D341Med (cell line): ENCODE measurements at places on chromosomes 1 and 21.
A peak's percentile ranks its signal among the peaks of the same experiment; 100 is the strongest.

DNA sequence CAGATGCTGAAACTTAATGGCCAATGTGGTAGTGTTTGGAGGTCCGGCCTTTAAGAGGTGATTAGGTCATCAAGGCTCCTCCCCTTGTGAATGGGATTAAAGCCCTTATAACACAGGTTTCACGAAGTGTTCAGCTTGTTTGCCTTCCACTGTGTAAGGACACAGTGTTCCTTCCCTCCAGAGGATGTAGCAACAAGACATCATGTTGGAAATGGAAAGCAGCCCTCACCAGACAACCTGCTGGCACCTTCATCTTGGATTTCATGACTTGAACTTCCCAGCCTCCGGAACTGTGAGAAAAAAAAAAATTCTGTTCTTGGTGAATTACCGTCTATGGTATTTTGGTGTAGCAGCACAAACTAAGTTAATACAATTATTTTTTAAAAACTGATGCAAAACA, 613.8 kb downstream of the KIF26B start:
- no peak for DNase-seq

DNA sequence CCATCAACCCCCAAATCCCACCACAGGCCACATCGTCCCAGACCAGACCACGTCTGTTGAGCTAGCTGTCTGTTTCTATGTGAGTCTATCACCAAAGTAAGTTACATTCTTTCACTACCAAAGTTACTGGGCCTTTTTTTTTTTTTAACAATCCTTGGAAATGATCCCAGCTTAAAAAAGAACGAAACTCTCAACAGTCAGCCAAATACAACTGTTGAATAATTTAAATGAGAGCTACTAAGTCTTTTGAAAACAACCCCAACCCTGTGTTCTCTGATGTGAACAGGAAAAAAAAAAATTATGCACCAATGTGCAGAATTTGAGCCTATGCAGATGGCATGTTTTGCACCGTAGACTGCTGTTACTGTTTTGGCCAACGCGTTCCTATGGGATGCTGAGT, 134.0 kb upstream of the ETS2 start:
- DNase-seq: no peak

- DNase-seq: peak; percentile 21
Observed at GRCh38 chr1:35369922-35370671, 101.6 kb downstream of the ZMYM4 start.

- DNase-seq: no peak
Observed at GRCh38 chr1:165903672-165904071, 76.3 kb downstream of the UCK2 start.

- DNase-seq: no peak
Observed at GRCh38 chr1:172997941-172998361, 52.8 kb downstream of the TNFSF18 start.

DNA sequence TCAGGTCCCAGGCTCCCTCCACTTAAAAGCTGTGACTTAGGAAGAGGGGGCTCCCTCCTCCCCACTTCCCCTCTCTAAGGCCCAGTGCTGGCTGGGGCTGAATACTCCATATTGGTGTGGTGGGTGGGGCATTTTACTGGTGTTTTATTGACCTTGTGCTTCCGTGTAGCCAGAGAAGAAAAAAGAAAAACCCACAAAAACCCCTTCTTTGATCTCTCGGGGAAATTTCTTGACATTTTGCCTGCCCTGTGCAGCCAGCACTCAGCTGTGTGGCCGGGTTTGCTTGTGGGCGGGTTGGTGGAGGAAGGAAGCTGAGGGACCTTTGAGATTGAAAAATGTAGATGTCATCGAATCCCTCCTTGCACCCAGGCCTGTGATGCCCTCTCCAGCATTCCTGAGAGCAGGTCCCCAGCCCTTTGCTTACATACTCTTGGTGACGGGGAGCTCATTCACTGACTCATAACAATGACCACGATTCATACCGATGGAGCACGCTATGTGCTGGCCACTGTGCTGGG, 24.8 kb downstream of the TNFRSF8 start:
- DNase-seq: no peak

DNA sequence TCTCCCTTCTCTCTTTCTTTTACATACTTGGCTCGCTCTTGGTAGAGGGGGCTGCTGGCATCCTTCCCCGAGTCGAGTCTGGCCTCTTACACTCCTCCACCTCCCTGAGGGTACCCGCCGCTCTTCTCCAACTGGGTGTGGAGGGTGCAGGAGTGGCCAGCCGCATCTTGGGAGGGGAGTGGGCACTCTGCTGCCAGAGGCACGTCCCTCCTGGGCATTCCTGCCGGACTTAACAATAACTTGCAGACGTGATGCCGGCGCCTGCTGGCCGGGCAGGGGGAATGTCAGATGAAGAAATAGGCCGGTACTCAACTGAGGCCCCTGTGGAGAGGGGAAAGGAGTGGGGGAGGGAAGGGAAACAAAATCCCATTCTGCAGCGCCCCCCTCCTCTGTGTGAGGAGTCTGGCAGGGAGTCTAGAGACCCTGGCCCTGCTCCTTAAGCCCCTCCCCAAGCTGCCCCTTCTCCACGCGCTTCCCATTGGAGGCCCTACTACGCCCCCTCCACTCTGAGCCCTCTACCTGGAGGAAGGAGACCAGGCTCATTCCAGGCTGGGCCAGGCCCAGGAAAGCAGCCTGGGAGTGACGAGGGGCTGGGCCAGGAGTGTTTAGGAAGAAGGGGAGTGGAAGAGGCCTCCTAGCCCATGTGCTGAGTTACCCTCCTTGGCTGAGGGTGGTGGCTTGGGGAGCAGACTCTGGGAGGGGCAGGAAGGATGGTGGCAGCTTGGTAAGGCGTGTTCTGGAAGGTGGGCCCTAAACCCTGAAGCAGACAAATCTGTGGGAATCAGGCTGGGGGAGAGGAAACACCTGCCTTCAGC, 1.8 kb downstream of the ATP2B4 start:
- DNase-seq: peak; percentile 32

GRCh38 chr1:47696737-47697441, 259.0 kb downstream of the FOXD2 start:
- no peak for DNase-seq

DNA sequence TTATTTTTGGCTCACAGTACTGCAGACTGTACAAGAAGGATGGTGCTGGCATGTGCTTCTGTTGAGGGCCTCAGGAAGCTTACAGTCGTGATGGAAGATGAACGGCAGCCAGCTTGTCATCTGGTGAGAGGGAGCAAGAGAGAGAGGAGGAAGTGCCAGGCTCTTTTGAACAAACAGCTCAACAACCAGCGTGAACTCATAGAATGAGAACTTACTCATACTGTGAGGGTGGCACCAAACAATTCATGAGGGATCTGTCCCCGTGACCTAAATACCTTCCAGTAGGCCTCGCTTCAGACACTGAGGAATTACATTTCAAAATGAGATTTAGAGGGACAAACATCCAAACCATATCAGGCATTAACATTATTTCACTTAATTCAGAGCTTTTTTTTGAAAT, 84.7 kb downstream of the PKN2 start:
- DNase-seq: no peak

DNA sequence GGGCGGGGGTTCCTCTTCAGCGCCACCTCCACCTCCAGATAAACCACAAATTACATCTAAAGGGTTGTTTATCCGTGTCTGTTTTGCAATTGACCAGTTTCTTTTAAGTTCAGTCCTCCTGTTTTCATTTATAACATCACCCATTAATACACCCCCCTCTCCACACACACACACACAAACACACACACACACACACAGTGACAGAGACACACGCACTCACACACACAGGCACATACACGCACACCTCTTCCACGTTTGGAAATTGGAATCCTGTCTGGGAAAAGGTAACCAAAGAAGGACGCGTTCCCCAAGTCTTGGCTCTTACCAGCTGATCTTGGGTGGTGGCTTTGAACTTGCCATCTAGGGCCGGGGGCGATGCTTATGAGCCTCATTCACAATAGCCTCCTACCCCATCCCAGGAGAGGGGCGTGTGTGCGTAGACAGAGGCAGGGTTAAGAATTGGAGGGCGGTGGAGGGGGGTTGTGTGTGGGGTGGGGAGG, 442 bp upstream of the CSMD2 start:
- no peak for DNase-seq

DNA sequence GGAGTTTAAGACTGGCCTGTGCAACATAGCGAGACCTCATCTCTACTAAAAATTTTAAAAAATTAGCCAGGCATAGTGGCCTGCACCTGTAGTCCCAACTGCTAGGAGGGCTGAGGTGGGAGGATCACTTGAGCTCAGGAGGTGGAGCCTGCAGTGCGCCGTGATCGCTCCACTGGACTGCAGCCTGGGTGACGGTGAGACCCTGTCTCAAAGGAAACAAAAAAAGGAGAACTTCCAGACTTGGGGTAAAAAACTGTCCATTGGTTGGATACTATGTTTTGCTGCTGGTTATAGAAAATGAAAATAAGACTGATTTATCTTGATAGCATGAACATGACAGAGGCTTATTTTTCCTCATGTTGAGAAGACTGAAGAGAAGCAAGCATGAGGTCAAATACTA, 79.4 kb downstream of the WDR4 start:
- DNase-seq: no peak

DNA sequence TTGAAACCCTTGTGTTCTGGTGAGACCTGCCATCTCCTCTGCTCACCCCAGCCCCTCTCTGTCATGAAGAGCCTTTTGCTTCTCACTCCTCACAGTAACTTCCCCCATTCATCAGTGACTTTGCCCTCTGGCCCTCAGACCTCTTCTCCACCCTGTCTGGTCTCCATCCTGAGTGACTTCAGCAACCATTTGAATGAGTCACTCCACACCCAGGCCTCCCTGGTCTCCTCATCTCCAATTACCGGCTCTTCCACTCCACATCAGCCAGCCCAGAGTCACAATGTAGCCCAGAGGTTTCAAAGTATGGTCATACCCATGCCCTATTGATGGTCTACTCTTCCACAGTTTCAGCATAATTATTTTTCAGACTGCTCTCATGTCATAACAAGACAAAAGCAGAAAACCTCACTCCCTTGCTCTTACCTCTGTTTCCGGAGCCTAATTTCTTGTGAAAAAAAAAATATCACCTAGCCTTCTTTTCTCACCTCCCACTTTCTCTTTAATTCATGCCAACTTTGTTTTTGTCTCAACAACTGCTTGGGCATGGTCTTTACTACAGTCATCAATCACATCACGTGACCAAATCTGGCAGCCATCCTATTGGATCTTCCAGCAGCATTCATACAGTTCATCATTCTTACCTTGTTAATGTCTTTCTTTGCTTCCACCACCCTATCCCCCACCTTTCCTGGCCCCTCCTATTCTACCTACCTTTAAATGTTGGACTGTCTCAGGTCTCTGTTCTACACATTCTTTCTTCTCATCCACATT, 35.6 kb upstream of the NEK7 start:
- no peak for DNase-seq

DNA sequence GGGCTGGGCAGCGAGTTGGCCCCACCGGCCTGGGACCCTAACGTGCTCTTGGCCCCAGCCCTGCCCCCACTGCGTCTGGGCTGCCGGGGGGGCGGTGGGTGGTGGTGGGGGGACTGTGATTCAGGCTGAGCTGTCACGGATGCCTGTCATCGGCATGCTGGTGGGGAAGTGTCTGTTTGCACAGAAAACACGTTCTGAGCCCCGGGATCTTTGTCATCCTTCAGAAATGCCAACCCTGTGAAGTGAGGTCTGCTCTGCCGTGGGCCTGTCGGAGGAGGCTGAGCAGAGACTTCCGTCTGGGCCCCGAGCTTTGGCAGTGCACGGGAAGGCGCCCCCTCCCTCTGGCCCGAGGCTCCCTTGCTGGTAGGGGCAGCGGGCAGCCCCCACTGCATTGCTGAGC, 24.3 kb upstream of the PLCH2 start:
- DNase-seq: no peak

GRCh38 chr1:238658763-238659162, 727.6 kb upstream of the CHRM3 start:
- DNase-seq: no peak

DNA sequence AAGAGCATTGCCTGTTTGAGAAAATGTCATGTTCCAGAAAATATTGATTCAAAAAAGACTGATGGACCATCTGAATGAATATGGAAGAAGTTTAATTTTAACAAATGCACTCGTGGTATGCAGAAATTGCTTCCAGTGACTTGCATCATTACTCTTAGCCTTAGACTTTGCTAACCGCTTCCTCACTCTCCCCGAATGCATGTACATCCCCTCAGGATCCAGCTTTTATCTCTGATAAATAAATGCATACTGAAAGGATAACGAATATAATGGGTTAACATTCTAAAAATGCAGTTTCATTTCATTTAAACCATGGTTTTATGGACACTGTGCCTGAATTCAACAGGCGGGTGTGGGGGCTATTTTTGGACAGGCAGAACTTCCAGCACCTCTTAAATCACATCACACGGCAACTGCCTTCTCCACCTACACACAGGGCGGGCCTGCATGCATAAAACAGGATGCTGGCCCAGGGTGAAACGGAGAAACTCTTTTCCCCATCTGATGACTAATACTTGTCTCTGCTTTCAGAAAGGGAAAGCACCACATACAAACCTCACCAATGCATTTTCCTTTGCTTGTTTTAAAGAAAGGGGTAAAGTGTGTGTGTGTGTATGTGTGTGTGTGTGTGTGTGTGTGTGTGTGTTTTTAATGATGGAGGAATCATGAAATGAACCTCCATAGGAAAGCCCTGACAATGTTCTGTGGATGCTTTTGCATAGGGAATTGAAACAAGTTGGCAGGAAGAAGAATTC, 48.7 kb downstream of the SPAG17 start:
- DNase-seq: no peak

DNA sequence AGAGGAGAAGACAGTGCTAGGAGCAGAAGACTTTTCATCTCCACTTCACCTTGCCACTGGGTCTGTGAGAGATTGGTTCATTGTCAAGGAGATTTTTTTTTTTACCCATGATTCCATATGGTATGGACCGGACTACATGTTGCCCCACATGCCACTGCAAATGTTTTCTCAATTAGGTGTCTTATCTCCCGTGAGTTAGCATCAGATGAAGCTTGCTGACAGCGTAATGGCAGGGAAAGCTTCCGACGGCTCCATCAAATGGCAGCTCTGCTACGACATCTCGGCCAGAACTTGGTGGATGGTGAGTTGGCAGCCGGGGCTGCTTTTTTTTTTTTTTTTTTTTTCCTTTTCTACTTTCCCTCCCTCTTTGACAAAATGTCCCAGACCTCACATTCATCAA, 217.2 kb upstream of the NFIA start:
- DNase-seq: no peak

- no peak for DNase-seq
Observed at GRCh38 chr1:151939779-151940178, 30.5 kb upstream of the THEM4 start.

- DNase-seq: no peak
Observed at GRCh38 chr1:22048351-22049192, 3.9 kb upstream of the CDC42 start.

- no peak for DNase-seq
Observed at GRCh38 chr21:37749132-37749531, 167.1 kb downstream of the KCNJ6 start.
